ENCODE measurements at places on chromosomes 6 and 20.

- no peak for DNase-seq
Measured at GRCh38 chr6:32050562-32050961, 12.3 kb downstream of the CYP21A2 start.

- DNase-seq: no peak
Measured at GRCh38 chr6:49743429-49743828, 759 bp downstream of the CRISP3 start.

GRCh38 chr20:41222703-41223102 lies 85.4 kb downstream of the PLCG1 start:
- DNase-seq: no peak

- DNase-seq: no peak
Measured at GRCh38 chr6:26500102-26500501, at the start of gene BTN1A1. Gene BTN1A1, plus strand, starts transcription at chr6:26500303. Its CDS starts 984 bp downstream, at chr6:26501287.

DNA sequence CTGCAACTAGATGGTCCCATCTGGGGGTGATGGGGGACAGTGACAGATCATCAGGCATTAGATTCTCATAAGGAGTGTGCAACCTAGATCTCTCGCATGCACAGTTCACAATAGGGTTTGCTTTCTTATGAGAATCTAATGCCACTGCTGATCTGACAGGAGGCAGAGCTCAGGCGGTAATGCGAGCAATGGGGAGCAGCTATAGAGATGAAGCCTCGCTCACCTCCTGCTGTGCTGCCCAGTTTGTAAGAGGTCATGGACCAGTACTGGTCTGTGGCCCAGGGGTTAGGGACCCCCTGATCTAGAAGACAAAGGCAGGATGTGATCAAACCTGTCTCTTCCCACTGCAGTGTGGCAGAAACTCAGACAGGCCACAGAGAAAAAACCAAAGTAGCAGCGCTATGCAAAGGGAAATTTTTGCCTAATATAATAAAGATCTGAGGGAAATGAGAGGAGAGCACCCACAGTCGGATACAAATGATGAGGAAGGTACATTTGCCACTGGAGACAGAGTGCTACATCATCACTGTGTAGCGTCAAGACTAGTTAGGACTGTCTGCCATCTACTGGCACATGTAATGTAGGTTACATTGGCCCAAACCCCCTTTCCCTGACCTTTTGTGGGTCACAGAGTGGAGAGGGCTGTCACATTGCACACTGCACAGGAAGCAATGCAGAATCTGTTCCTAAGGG lies 4.1 kb upstream of the LY86 start:
- DNase-seq: no peak

- no peak for DNase-seq
Measured at GRCh38 chr6:168618546-168619315, 177.7 kb downstream of the SMOC2 start.

GRCh38 chr6:47096211-47096895 lies 54.2 kb upstream of the ADGRF1 start:
- DNase-seq: no peak
